Osteocyte (in vitro differentiated cells): ENCODE measurements at places on chromosomes 12 and 14.

DNA sequence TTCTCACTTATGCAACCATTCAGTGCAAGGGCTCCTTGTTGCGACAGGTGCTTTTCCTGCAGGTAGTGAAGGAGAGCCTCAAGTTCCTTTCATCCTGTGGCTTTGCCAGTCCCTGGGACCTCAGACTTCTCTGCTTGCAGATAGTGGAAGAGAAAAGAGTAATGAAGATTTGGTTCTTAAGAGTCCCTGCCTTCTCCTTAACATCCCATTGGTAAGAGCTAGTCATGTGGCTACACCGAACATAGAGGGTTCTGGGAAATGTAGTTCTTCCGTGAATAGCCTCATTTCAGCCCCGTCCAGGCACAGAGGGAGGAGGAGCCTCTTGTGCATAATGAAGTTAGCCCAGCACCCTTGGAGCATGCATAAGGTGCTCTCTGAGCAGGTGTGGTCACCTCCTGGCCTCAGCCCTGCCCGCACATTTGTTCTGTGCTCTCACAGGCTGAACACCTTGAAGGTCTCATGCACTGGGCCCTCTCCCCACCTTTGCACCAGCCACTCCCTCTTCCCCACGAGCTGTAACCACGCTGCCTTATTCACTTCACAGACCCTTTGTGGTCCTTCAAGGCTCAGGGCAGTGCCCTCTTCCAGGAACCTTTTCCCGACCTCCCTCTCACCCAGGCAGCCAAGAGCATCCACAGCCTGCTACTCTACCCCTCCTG, 134.0 kb downstream of the BCL11B start:
- H3K27ac ChIP-seq = no peak overlapping the region
- no peaks in the 10 kb centered on the region for H3K4me1 ChIP-seq
- no peaks in the 10 kb centered on the region for H3K36me3 ChIP-seq
- DNase-seq = peak; percentile 72
- H3K4me3 ChIP-seq = no peak overlapping the region

GRCh38 chr12:112527501-112527900, 108.8 kb downstream of the PTPN11 start:
- peaks cover 7% of the 10 kb centered on the region for H3K4me1 ChIP-seq
- no peak for DNase-seq
- no peaks in the 10 kb centered on the region for H3K36me3 ChIP-seq
- no peak overlapping the region for H3K27ac ChIP-seq

DNA sequence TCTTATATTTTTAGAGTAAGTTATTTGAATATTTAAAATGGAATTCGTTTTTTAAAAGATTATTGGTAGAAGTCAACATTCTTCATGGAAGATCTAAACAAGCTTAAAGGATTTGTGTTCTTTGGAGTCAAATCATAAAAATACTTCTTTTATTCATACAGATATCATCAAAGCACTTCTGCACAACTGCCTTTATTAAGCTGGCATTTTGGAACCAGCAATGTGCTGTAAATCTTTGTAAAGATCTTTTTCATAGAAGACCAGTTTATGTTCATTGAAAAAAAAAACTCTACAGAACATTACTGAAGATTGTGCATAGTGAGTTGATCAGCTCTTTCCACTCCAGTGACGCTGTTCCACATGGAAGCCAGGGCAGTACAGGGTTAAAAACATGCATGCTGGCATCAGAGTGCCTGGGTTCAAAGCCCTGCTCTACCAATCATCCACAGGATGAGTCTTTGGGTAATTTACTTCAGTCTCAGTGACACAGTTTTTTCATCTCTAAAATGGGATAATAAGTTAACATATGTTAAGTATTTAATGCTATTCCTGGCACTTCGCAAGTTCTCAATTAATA, 109.6 kb upstream of the SLC38A4 start:
- no peak for DNase-seq
- H3K27me3 ChIP-seq = no peaks in the 10 kb centered on the region
- peaks cover 23% of the 10 kb centered on the region for H3K4me1 ChIP-seq

- DNase-seq = no peak
- no peaks in the 10 kb centered on the region for H3K4me1 ChIP-seq
- no peak overlapping the region for H3K27ac ChIP-seq
- H3K27me3 ChIP-seq = no peaks in the 10 kb centered on the region
- no peaks in the 10 kb centered on the region for H3K36me3 ChIP-seq
Observed at GRCh38 chr12:88698471-88698870, 118.2 kb upstream of the KITLG start.

DNA sequence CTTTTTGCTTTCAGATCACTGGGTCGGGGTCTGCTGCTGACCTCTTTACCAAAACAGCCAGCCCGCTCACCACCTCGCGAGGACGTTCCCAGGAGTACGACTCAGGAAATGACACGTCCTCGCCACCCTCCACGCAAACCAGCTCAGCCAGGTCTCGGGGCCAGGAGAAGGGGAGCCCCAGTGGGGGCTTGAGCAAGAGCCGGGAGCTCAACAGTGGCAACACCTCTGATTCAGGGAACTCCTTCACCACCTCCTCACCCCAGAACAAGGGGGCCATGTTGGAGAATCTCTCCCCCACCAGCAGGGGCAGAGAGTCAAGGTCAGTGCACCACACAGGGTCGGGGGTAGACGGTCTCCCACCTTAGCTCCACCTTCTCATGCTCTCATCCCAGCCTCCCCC, 33.4 kb upstream of the HSPB8 start:
- DNase-seq = no peak
- H3K4me3 ChIP-seq = no peak overlapping the region
- H3K4me1 ChIP-seq = no peaks in the 10 kb centered on the region
- H3K36me3 ChIP-seq = no peaks in the 10 kb centered on the region
- H3K27me3 ChIP-seq = no peaks in the 10 kb centered on the region

- H3K4me1 ChIP-seq = no peaks in the 10 kb centered on the region
- H3K4me3 ChIP-seq = no peak overlapping the region
- peaks cover 16% of the 10 kb centered on the region for H3K27me3 ChIP-seq
- no peaks in the 10 kb centered on the region for H3K36me3 ChIP-seq
Observed at GRCh38 chr14:78848234-78848820, 678.2 kb downstream of the NRXN3 start.

DNA sequence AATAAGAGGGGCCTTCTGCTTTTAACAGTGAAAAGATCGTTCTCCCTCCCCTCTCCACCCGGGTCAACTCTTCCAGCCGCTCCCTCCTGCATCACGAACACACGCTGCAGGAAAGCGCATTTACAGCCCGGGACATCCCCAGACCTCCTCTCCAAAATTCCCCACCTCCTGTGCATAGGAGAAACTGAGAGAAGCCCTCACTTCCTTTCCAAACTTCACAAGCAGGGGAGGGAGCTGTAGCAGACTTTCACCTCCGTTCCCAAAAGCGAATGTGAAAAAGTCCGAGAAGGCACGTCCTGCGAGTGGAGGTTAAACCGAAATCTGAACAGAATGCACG, 513 bp downstream of the BCAT1 start:
- peaks cover 53% of the 10 kb centered on the region for H3K4me1 ChIP-seq
- peaks cover 9% of the 10 kb centered on the region for H3K36me3 ChIP-seq
- no peak for DNase-seq
- peak overlapping the region; percentile 93 for H3K4me3 ChIP-seq
- no peaks in the 10 kb centered on the region for H3K27me3 ChIP-seq
- peak overlapping the region; percentile 95 for H3K27ac ChIP-seq

GRCh38 chr12:78651755-78652154, 212.8 kb upstream of the SYT1 start:
- DNase-seq = no peak
- H3K27me3 ChIP-seq = peaks cover 23% of the 10 kb centered on the region
- H3K27ac ChIP-seq = no peak overlapping the region
- no peak overlapping the region for H3K4me3 ChIP-seq

DNA sequence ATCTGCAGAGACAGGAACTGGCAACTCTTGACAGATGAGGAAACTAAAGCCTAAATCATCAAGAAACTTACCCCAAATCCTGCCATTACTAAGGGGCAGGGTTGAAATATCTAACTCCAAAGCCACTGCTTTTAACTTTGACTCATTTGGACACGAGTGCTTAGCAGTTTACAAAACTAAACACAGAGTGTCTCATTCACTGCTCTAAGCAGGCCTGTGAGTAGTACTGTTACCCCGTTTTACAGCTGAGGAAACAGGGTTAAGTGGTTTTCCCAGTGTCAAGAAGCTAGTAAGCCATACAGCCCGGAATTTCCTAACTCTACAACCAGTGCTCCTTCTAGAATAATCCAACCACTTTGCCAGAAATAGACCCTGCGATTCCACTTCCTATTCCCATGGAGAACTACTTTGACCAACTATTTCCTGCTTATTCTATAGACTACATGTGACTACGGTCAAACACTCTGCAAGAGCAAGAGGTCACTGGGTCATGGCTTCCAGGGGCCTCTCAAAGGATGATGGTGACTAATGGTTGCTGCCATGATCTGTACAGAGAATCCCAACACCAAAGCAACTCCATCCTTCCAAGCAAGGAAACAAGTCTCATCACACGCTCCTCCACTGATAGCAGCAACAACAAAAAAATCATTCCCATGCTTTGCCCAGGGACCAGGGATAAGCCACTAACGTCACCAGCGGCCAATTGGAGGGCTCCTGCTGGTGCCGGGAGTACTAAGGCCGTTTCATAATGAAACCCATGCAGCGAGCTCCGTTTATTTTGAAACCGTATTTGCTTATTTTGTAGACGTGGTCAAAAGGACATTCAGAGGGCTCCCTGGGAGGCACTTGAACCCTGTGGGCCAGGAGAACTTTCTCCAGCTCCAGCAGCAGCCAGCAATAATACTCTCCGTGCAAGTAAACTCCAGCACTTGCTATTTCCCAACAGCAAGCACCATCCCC, 56.3 kb downstream of the NUAK1 start:
- peak overlapping the region; percentile 33 for H3K4me3 ChIP-seq
- H3K36me3 ChIP-seq = peaks cover 18% of the 10 kb centered on the region
- DNase-seq = no peak

GRCh38 chr14:99803106-99803775, 10.0 kb downstream of the EML1 start:
- no peak overlapping the region for H3K27ac ChIP-seq
- no peaks in the 10 kb centered on the region for H3K36me3 ChIP-seq
- DNase-seq = no peak
- no peak overlapping the region for H3K4me3 ChIP-seq
- H3K27me3 ChIP-seq = no peaks in the 10 kb centered on the region

DNA sequence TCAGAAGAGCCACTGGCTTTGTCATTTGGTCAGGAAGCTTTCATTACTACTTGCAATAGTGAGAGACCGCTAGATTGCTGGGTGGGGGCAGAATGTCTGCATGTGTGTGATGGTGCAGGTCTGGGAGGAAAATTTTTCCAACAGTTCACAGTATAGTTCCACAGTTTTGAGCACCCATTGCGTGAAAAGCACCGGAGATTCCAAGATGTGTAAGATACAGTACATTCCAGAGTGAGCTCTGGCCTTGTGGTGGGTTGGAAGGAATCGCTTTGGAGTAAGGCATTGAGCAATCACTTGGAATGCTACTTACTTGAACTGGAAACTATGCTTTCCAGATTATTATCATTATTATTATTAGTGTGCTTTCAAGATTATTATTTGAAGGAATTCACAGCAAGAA, 47.6 kb upstream of the FRMD6 start:
- DNase-seq = no peak
- H3K27ac ChIP-seq = peak overlapping the region; percentile 75
- H3K27me3 ChIP-seq = no peaks in the 10 kb centered on the region
- peaks cover 49% of the 10 kb centered on the region for H3K4me1 ChIP-seq
- no peaks in the 10 kb centered on the region for H3K36me3 ChIP-seq

DNA sequence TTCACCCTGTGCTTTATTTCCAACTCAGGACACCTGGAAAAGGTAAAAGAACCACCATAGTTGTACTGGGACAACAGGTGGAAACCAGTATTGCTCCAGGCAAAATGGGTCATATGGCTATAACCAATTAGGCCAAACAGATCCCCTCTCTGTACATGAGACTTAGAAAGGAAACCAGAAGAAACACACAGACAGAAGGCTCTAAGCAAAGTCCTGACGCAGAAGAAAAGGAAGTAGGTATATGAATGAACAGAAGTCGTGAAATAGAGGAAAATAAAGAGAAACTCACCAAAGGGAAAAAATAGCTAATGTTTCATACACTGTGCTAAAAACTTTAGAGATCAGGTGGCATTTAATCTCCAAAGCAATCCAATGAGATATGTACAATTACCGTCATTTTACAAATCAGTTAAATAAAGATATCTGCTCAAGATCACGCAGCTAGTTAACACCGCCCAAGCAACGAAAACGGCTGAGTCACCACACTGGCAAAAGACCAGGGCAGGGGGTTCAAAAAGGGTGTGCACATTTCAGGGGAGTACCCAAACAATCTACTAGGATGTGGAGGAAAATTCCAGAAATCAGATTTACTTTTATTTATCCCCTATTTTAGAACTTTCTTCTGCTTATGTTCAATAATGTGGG, 82.3 kb downstream of the ITPR2 start:
- H3K4me3 ChIP-seq = no peak overlapping the region
- H3K4me1 ChIP-seq = peaks cover 46% of the 10 kb centered on the region
- H3K36me3 ChIP-seq = no peaks in the 10 kb centered on the region
- no peaks in the 10 kb centered on the region for H3K27me3 ChIP-seq
- H3K27ac ChIP-seq = no peak overlapping the region

DNA sequence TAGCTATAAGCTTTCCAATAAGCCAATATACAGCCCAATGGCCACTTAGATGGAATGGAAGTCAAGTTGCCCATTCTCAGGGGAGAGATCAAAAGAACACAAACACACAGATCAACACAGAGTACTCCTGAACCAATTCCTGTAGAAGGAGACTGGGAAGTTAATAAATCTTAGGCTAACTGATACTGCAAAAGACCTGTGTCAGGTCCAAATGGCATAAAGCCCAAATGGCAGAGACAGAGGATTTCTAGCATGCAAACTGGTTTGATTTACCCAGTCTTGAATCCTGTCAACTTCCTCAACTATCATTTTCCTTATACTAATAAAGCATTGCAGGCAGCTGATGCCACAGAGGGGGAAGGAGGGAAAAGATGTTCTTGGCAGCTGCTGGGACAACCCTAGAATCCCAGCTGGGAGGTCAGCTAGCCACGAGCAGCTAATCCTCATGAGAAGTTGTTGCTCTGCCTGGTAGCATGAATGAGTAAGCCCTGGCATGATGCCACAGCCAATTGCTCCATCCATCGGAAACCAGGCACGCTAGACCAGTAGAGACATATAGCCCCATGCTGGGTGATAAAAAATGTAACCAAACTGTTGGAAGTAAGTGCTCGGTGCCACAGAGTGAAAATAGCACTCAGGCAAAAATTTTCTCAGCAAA, 26.2 kb downstream of the ANG start:
- peaks cover 8% of the 10 kb centered on the region for H3K4me1 ChIP-seq
- H3K4me3 ChIP-seq = no peak overlapping the region
- H3K27ac ChIP-seq = no peak overlapping the region
- peaks cover 2% of the 10 kb centered on the region for H3K27me3 ChIP-seq

- DNase-seq = peak; percentile 97
- peak overlapping the region; percentile 91 for H3K27ac ChIP-seq
- no peaks in the 10 kb centered on the region for H3K36me3 ChIP-seq
- peak overlapping the region; percentile 95 for H3K4me3 ChIP-seq
- no peaks in the 10 kb centered on the region for H3K27me3 ChIP-seq
Observed at GRCh38 chr14:21103710-21104447, 3.0 kb downstream of the TMEM253 start.
